Astrocyte of the cerebellum (primary cell): ENCODE measurements at places on chromosomes 12 and 14.

- no peak for DNase-seq
Measured at GRCh38 chr12:58745348-58746125, 174.8 kb downstream of the LRIG3 start.

GRCh38 chr14:76456200-76456599 is 80.3 kb downstream of the ESRRB start:
- peak; percentile 1 for DNase-seq

- DNase-seq = no peak
Measured at GRCh38 chr14:92998946-92999345, 76.0 kb downstream of the CHGA start.

DNA sequence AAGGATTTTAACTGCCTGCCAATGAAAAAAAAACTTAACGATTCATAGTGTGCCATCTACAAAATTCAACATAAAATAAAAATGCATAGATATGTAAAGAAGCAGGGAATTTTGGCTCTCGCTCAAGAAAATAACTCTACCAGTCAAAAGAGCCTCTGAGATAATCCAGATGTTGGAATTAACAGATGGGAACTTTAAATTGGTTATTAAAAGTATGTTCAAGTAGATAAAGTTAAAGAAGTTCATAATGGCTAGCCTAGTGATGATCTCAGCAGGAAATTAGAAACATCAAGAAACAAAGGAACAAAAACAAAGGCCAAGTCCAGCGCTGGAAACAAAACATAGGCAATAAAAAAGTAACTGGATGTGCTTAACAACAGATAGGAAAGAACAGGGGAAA is 23.1 kb downstream of the PIK3C2G start:
- no peak for DNase-seq

- no peak for DNase-seq
Measured at GRCh38 chr12:94663702-94664101, 13.3 kb upstream of the TMCC3 start.

DNA sequence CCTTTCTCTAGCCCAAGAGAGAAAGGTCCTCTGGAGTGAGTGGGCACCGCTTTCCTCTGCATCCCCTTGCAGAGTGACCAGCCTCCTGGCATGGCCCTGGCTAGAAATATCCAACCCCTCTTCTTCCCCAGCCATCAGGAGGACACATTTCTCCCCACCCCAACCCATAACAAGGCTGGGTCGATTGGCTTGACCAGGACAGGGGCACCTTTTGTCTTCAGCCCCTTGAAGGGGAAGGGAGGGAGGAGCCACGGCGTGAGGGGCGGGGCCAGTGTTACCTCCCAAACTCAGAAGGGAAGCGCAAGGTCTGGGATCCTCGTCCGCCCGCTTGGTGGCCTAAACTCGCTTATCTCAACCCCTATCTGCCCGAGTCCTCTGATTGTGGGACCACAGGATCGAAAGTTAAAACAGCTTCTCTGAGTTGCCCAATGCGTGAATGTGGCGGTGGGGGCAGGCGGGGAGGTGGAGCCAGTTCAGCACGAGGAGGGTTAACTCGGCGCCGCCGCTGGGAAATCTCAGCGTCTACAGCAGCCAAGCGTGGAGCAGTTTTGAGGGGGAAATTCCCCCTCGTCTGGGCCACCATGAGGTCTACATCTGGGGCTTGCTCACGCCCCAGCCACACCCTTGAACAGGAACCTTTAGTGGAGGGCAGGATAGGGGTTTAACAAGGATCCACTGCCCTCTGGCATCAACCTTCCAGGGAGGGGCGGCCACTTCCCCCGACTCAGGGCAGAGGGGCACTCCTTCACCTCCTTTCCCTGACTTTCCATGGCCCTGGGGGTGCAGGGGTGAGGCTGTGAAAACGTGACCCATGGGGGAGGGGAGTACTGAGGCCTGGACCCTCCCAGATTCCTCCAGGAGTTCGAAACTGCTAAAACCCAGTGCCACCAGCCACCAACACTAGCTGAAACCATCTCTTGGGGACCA is 795 bp downstream of the STAT6 start:
- DNase-seq = no peak

DNA sequence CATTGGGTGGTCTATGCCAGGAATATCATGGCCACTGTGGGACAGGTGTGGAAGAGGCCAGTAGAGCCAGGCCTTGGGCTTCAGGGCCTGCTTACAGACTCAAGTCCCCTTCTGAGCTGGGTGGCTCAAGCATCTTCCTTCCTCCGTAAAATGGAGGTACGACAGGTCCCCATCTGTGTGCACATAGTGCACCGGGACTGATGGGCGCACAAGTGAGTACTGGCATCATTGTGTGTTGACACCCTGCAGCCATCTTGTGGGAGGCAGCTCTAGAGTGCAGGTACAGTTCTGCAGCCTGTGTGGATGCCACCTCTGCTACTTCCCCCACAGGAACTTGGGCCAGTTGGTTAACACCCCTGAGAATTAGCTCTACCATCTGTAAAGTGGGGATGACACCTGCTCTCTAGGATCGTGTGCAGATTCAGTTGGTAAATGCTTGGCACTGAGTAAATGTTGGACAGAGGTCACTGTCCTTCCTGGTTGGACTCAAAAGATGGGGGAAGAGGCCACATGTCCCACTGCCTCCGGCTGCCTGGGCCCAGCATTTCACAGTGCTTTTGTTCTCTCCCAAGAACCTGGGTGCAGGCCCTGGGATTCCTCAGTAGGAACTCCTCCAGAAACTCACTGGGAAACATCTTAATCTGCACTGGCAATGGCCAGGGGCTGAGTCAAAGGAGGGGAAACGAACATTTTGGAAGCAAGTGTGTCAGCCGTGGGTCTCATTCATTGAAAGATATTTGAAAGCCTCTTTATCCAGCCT is 70.6 kb downstream of the C14orf132 start:
- no peak for DNase-seq

DNA sequence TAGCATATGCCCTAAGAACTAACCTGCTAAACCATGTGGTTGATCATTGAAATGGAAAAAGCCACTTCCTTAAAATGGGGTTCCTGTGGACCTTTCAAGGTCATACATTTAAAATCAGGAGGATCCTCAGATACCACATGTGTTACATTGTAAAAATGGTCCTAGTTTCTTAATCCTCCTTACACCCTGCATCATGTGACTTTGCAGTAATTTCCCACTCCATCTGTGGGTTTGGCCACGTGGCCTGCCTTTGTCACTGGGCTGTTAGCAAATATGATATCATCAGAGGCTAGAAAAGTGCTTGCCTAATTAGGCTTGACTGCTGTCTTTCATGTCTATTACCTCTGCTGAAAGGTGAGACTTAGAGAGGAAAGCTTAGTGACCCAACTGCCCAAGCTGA is 70.7 kb downstream of the CMKLR1 start:
- DNase-seq = no peak

DNA sequence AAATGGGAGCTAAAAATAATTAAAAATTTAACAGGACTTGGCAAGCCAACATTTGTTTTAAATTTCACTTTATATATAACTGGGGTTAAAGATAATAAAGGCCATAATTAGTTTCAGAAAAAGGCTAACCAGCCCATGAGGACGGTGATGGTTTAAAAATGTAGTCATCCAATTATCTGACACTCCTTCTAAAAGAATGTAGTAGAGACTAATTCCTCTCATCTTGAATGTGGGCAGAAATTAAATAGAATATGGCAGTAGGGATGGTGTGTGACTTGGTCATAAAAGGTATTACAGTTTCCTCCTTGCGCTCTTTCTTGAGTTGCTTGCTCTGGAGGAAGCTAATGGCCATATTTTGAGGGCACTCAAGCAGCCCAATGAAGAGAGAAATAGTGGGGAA is 49.1 kb upstream of the PTPRB start:
- no peak for DNase-seq

GRCh38 chr12:120041386-120042231 is 52.6 kb downstream of the BICDL1 start:
- DNase-seq = no peak

DNA sequence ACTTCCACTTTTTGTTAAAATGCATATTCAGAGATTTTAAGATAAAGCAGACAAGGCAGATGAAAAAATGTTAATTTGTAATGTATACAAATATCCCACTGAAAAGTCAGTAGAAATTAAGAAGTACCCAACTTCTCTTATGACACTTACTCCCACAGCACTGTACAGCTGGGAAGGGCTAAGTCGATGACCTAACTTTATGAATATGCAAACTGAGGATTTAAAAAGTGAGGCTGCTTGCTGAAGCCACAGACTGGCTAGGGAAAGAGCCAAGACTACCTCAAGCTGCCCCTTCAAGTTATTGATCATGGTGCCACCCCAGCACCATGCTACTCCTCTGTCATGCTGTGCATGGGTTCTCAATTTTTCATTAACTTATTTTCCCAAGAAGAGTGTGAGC is 17.0 kb downstream of the PPM1H start:
- DNase-seq = no peak

DNA sequence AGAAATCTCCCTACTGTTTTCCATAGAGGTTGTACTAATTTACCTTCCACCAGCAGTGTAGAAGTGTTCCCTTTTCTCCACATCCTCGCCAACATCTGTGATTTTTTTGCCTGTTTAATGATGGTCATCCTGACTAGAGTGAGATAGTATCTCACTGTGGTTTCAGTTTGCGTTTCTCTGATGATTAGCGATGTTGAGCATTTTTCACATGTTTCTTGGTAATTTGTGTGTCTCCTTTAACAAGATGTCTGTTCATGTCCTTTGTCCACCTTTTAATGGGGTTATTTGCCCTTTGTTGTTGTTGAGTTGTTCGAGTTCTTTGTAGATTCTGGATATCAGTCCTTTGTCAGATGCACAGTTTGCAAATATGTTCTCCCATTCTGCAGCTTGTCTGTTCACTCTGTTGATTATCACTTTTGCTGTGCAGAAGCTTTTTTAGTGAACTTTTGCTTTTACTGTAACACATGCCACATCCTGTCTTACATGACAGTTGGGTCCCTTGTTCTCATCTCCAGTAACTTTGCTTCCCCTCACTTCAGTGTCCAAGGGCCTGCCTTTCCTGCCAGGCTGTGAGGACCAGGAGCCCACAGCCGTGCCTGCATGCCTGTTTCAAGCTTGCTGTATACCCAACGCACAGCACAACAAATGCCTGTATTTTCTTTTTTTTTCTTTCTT is 64.9 kb downstream of the SPRING1 start:
- no peak for DNase-seq

DNA sequence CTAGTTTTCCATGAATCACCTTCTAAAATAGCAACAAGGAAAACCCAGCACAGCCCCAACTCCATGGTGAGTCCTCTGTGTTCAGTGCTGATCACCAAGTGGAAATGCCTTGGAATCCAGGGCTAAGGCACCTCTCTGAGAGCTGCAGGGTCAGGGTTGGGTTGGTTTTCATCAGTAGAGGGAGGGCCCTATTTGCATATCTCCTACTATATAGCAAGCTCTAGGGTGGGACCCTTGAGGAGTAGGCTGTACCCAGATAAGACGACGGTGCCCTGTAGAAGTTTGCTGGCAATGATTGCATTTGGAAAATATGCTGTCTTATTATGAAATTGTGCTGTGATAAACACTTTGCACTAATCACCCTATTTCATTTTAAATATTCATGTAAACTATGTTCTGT is 1011.8 kb downstream of the TMEM121 start:
- DNase-seq = no peak

DNA sequence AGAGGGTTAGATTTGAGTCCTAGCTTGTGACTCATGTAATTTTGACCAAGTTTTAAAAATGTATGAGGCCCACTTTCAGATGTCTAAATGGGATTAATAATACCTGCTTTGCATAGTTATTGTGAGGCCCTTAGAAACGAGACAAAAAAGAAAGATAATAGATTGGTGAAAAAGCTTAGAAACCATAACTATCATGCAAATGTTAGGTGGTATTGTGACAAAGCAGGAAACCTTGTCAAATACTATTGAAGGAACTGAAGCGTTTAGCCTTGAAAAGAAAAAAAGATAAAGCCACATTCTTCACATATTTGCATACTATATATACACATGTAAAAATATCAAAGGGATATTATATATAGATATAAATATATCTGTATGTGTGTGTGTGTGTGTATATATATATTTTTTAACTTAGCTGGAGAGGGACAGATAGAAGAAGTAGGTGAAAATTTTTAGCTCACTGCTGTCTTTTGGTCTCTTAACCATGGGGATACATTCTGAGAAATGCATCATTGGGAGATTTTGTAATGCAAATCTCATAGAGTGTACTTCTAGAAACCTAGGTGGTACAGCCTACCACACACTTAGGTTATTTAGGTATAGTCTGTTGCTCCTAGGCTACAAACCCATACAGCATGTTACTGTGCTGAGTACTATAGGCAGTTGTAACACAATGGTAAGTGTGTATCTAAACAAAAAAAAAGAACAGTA is 270.3 kb downstream of the CCDC91 start:
- DNase-seq = no peak

DNA sequence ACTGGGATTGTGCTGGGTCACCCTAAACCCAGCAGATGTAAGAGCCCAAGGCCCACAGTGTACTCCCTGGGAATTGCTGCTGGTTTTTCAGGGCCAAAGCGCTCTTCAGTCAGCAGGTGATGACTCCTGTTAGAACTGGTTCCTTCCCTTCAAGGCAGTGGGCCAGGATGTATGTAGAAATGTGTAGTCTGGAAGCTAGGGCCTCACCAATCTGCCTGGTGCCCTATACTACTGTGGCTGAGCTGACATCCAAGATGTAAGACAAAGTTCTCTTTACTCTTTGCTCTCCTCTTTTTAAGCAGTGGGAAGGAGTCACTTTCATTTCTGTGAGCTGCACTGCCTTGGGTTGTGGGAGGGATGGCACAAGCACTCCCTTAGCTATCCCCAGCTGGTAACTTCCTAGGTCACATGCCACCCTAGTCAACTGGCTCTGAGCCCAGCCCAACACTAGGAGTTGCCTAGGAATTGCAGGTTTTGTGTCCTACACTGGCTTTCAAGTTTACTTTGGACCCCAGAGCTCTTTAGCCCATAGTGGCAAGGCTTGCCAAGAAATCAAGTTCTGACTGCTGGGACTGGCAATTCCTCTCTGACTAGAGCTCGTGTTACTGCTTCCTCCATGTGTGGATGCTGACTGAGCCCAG is 249.2 kb downstream of the C12orf50 start:
- no peak for DNase-seq

- DNase-seq = no peak
Measured at GRCh38 chr12:130829391-130830245, 9.4 kb downstream of the STX2 start.

DNA sequence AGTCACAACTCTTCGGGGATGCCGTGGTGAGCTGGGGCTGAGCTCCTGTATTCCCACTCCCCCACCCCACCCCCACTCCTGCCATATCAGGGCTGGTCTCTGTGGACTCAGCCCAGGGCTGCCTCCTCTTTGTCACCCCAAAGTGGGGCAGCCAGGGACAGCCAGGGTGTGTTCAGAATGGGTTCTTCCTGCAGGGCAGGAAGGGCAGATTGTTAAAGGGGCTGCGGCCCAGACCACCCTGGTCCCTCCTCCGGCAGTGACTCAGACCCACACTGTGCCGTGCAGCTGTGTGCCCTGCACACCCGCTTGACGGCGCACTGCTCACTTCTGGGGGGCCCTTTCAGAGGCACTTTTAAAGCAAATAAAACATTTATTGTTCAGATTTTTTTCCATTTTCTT is 9.3 kb downstream of the SLC48A1 start:
- no peak for DNase-seq

DNA sequence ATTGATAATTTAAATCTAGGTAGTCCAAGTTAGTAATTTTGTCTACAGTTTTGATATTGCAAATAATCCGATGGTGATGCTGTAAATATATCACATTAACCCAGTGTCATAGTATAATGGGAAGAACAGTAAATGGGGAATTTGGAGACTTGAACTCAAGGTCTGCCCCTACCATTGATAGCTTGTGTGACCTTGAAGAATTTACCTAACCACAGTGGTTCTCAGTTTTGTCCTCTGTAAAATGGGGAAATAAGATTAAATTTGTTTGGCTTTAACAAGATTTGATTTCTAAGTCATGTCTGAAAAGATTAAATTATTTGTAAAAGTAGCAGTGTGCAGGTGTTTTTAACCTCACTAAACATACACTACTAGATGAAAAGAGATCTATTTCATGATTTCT is 100.9 kb downstream of the UNC79 start:
- no peak for DNase-seq
